Kidney capillary endothelial cell (primary cell): ENCODE measurements at places on chromosomes 16 and 17.
A peak's percentile ranks its signal among the peaks of the same experiment; 100 is the strongest.

- peak; percentile 26 for DNase-seq
These were observed 103.0 kb downstream of the SNX29 start for GRCh38 chr16:12079412-12079965.

DNA sequence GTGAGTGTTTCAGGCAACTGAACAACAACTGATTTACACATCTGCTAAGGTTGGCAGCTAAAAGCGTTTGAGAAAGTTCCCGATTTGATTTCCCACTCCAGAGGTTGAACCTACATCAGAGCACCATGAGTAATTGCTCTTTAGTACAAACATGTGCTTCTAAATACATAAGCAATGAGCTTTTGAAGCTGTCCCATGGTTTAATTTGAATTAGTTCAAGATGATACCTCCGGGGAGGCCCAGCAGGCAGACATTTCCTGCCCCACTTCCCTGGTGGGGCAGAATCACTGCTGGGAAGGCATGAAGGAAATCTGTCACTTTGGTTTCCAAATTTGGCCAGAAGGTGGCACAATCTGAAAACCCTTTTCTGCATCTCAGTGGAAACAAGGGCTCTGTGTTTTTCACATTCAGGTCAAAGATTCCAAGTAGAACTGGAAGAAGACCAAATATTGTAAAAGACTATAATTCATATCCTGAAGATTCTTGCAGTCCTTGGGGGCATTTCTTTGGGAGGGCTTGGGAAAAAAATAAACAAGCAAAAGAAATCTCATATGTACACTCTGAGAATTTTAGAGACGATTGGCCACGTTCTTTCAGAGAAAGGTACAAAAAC is 176.2 kb upstream of the FAM20A start:
- DNase-seq: peak; percentile 82

- DNase-seq: no peak
These were observed 31.8 kb upstream of the IRF8 start for GRCh38 chr16:85867189-85867588.

- DNase-seq: no peak
These were observed 2.5 kb upstream of the ARHGAP23 start for GRCh38 chr17:38425744-38426143.

DNA sequence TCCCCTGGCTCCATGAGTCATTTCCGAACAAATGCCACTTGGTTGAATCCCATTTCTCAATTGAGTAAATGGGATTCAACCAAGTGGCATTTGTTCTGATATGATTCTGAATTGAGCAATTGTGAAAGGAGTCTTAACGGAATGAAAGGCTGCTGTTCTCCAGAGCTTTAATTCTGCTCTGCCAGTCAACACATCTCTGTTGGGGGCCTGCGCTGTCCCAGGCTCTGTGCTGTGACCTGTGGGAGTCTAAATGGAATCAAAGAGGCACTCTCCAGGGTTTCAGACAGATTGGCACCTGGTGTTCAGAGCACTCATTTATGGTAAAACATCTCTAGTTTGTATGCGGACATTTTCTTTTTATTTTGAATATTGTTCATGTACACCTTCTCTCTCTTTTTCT is 126.2 kb downstream of the WSCD1 start:
- DNase-seq: no peak

GRCh38 chr17:67569015-67569451 is 148.7 kb upstream of the NOL11 start:
- DNase-seq: no peak

DNA sequence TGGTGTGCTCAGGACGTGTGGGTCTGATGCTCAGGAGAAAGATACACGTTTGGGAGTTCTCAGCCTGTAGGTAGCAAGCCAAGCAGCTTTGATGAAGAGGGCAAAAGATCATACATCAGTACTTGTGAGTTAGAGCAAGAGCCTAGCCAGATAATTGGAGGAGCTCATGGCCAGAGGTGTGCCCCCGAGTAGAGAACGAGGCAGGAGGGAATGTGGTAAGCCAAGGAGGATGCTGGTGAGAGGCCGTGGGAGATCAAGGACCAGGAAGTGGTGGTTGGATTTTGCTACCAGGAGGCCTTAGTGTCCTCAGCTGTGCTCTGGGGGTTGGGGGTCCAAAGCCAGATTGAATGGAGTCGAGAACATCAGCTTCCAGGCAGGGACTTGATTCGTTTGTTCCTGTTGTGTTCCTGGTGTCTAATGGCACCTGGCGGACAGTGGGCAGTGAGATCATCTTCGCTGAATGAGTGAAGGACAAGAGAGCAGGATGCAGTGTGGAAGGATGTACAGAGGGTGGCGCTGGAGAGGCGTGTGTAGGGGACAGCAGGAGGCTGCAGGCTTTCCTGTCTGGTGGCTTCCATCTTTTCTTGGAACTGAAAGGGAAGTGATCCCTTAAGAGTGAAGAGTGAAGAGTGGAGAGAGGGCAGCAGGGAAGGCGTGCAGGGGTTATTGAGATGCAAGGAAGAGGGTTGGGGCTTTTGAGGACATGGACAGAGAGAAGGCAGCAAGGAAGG is 11.6 kb downstream of the FBXL19 start:
- peak; percentile 63 for DNase-seq

GRCh38 chr17:31654936-31655335 is 204.1 kb downstream of the COPRS start:
- no peak for DNase-seq

DNA sequence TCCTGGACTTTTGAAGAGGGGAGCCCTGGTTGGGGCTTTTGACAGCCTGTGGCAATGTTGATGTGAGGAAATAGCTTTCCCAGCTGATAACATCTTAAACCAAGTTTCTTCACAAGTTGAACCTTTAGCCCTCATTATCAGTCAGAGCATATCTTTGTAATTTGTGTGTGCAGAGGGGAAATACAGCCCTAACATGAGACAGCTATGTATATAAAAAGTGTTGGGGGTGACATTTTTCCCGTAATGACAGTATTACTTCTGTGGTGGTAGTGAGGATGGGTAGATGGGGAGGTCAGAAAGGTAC is 221.1 kb downstream of the FTO start:
- DNase-seq: no peak

GRCh38 chr16:50360033-50360778 is 8.6 kb downstream of the BRD7 start:
- no peak for DNase-seq

DNA sequence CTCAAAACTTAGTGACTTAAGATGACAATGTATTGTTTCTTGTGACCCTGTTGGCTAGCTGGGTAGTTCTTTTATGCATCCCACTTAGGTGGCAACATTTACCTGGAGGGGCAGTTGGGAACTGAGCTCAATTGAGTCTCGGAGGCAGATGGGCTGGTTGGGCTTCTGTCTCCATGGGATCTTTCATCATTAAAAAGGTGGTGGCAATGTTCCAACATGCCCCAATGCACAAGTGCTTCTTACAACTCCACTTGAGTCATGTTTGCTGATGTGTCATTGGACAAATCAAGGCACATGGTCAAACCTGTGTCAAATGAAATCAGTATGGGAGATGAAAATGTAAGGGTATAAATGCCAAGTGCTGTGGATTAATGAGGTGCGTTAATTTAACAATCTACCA is 11.7 kb upstream of the HS3ST3B1 start:
- DNase-seq: no peak

GRCh38 chr16:53952215-53953208 is 248.6 kb downstream of the FTO start:
- DNase-seq: no peak

- DNase-seq: no peak
These were observed 660 bp downstream of the RHBDF1 start for GRCh38 chr16:71540-72401.

GRCh38 chr16:57684626-57685358 is 9.8 kb upstream of the DRC7 start:
- DNase-seq: no peak

- no peak for DNase-seq
These were observed 1.6 kb downstream of the SLC46A1 start for GRCh38 chr17:28404461-28404811.

- DNase-seq: no peak
These were observed 4.0 kb upstream of the PHKG2 start for GRCh38 chr16:30744183-30744582.

- DNase-seq: no peak
These were observed 2.6 kb downstream of the KAT2A start for GRCh38 chr17:42118545-42118944.

GRCh38 chr16:56848955-56849689 is 15.9 kb upstream of the SLC12A3 start:
- peak; percentile 75 for DNase-seq

GRCh38 chr17:31391496-31391949 is at the start of gene RAB11FIP4:
TSS of gene RAB11FIP4 (plus strand) at chr17:31391675. CDS start at chr17:31391853, 178 bp downstream.
- DNase-seq: no peak

DNA sequence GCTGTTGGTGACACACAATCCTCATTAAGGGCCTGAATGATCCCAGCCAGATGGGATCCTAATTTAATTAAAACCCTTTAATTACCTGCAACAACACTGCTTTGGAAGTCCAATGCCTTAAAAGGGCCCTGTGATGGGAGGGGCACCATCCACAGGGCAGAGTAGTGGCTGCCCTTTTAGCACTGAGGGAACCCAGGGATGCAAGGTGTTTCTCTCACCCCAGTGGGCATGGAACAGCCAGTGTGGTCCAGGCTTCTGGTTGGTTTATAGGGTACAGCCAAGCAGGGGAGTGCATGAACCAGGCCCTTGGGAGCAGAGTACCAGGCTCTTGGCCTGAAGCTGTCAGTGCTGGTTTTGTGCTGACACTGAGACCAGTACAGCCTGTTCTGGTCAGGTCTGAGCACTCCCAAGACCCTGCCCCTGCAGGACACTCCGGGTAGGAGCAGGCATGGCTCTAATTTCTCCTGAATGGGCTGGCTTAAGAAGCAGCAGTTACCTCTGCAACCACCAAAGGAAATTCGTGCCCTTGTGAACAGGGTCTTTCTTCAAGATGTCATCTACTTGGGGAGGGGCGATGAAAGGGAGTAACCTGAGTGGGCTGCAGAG is 9.9 kb downstream of the NXPH3 start:
- DNase-seq: no peak

- no peak for DNase-seq
These were observed 11.5 kb upstream of the FOXF1 start for GRCh38 chr16:86498671-86499439.

DNA sequence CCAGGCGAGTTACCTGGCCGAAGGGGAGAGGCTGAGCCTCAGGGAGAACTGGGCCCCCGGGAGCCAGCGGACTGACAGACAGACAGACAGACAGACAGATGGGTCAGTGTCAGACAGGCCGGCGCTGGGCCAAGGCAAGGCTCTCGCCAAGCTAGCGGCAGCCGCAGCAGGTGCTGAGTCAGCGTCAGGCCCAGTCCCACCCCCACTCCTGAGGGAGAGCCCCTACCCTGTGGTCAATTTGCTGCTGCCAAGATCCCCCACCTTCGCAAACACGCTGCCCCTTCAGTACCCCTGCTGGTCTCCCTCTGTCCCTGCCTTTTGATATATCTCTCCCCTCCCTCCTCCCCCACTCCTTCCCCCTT is 1.5 kb downstream of the FGF11 start:
- DNase-seq: no peak

DNA sequence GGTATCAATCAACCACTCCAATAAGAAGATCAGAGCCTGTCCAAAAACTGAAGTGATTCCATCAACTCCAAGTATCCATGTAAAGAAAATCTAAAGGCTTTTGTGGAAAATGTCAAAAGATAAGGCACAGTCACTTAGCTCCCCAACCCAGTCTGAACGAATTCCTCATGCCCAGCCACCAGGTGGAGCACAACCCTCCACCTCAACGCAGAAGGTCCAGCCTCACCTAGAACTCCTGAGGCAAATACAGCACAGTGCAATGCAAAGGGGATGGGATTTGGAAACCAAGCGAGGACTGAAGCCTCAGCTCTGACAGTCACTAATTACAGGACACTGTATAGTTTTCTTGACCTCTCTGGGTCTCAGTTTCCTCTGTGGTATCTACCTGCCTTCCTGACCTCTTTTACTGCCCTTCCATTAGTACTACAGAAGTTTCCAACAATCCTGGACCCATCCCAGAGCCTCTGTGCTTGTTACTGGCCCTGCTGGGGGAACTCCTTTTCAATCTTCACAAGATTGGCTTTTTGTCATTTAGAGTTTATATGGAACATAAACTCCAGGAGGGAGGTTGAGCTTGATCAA is 2.0 kb downstream of the NCBP3 start:
- DNase-seq: peak; percentile 42

DNA sequence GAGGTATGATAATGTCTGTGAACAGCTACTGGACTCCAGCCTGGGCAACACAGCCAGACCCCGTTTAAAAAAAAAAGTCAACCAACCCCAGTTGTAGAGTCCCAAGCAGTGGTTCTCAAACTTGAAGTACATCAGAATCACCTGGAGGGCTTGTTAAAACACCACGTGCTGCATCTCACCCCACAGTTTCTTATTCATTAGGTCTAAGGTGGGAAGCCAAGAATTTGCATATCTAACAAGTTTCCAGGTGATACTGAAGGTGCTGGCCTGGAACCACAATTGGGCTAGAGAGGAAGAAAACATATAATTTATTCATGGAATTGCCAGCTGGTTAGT is 6.7 kb upstream of the MSL1 start:
- no peak for DNase-seq

GRCh38 chr17:32297424-32297823 is 31.8 kb downstream of the RHBDL3 start:
- DNase-seq: no peak

DNA sequence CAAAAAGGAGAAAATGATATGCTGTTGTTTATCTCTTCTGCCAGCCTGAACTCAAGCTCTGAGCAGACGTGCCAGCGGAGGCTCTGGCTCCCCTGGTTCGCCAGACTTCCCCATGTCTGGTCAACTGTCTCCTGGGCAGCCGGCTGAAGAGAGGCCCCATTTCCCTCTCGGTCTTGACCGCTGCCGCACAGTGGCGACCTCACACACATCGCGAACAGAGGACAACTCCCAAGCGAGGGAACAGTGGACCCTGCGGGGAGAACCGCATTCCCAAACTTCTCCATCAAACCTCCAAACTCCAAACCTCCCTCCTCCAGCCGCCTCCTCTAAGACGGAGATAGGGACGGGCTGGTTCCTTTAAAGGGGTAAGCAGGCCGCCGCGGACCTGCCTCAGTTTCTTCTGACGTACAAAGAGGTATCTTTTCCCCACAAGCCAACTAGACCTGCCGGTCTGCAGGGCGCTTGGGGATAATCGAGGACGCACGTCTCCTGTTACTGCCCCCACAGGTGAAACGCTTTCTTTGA is 24.9 kb upstream of the RFFL start:
- DNase-seq: peak; percentile 35

GRCh38 chr16:6749698-6750097 is 582.9 kb upstream of the RBFOX1 start:
- DNase-seq: no peak

- DNase-seq: no peak
These were observed 30.7 kb upstream of the ICAM2 start for GRCh38 chr17:64051153-64051552.

GRCh38 chr16:21265104-21265837 is 12.8 kb downstream of the CRYM start:
- DNase-seq: no peak

- DNase-seq: peak; percentile 2
These were observed 379.8 kb downstream of the UTP18 start for GRCh38 chr17:51640108-51640622.
